ENCODE measurements at places on chromosomes 7 and 10.

DNA sequence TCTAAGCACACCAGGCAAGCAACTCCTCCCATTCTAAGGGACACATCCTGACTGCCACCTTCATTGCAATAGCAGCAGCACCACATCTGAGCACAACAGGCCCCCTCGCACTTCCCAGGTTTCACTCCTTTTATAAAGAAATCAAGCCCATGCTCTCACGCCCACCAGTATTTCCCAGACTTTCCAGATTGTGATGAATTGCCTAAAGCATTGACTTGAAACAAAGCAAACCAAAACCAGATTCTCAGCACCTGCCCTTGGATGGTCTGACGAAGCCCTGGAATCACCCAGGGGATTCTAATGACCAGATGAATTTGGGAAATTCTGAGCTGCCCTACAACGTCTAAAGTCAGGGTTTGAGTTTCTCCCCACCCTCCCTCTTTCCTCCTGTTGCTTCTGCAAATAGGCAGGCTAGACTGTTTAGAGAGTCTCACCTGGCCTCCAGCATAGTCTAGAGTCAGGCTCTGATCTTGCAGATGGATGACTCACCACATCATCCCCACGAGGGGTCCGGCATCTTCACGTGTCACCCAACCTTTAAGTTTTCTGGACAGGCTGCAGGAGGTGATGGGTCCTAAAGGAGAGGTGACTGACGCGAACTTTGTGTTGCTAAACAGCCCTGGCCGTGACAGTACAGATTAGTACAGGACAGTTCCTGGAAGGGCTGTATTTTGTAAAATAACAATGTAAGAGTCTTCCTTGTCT lies 198.0 kb downstream of the SKIDA1 start:
- no peak for DNase-seq

GRCh38 chr7:96612034-96612433 lies 97.6 kb downstream of the SEM1 start:
- no peak for DNase-seq

- DNase-seq, result no peak
These were observed 734.7 kb downstream of the KCNMA1 start for GRCh38 chr10:76902949-76903348.

DNA sequence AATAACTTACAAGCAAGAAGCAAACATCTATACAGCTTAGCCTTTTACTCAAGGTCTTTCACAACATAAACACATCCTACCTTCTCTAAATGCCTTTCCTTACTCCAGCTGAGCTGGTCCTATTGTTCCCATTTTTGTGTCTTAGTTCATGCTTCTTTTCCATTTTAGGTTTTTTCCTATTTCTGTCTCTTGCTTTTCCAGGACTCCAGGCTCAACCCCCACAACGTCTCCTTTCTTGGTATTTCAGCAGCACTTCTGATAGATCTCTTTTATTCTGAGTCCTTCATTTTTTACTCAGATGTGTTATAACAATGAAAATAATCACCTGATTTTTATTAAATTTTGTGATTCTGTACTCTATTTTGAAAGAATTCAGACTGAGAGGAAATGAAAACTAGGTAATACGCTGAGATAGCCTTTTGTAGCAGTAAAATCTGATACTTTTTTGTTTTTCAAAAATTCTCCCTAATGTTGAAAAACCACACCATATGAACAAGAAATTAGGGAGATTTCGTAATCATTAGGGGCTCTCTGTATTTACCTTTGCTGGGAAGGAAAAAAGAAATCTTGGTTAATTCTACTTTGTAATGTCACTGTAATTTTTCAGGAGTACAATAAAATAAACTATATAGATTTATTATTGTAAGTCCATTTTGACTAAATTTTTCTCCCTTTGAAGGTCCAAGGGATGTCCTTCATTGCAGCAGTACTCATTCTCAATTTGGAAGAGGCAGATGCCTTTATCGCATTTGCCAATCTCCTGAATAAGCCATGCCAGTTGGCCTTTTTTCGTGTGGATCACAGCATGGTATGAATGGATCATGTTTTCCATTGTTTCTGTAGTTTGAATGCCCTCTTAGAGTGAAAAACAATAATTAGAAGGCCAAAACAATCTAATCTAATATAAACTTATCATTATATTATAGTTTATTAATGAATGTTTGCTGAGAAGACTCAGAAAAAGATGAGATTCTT lies 24.0 kb upstream of the HELLS start:
- DNase-seq, result no peak

DNA sequence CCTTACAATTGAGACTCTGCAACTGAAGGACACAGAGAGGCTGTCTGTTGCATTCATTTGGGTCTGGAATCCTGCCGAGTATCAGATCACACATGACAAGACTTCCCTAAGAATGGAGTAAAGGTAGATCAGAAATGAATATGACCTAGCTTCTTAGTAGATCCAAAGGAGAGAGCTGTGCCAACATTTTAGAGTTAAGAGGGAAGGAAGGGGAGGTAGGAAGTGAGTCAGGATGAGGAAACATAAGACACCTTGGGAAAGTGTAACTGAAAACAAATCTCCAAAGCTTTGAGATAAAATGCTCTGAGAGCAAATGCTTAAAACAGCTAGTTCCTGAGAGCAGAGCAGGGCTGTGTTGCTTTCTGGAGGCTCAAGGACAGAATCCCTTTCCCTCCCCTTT lies 6.1 kb upstream of the SLC25A13 start:
- DNase-seq, result no peak

Data from activated CD4-positive, alpha-beta T cell treated with anti-CD3 and anti-CD28 coated beads, Interleukin-2, amount 50 U/mL, for 16 hours (primary cell).